ENCODE measurements at places on chromosomes 7 and 10.

GRCh38 chr7:2510130-2510776 is 9.3 kb upstream of the LFNG start:
- no peak for DNase-seq

DNA sequence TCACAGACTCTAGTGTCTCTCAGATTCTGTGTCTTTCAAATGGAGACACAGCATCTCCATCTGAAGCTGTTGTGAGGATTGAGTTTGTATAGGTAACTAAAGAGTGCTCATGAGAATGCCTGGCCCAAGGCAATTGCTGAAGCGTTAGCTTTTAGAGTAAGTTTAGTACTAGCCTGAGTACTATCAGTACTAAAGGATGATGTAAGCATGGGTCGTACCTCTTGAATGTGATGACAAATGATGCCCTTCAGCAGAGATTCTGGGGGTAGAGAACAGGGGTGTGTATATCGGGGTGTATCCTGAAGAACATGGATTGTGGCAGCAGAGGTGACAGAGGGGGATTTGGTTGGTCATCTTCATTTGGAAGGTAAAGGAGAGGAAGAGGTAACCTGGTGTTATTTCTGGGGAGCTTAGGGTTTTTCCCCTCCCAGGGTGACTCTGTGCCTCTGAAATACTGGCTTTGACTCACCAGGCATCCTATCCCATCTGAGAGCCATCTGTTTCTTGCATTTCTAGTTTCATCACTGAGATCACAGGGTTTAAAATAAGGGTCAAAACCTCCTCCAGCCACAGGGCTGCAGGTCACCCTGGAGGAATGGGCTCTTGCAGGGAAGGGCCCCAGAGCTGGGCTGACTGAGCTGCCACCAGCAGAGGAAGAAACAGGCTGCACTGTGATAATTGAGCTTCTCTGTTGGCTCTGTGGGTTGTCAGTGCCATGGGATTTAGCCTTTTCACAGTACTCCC is 756.0 kb downstream of the KCNMA1 start:
- DNase-seq: no peak

- peak; percentile 78 for DNase-seq
Measured at GRCh38 chr10:122461367-122461728, at the start of gene HTRA1. TSS of gene HTRA1 (plus strand) at chr10:122461553. CDS start at chr10:122461653, 100 bp downstream.

DNA sequence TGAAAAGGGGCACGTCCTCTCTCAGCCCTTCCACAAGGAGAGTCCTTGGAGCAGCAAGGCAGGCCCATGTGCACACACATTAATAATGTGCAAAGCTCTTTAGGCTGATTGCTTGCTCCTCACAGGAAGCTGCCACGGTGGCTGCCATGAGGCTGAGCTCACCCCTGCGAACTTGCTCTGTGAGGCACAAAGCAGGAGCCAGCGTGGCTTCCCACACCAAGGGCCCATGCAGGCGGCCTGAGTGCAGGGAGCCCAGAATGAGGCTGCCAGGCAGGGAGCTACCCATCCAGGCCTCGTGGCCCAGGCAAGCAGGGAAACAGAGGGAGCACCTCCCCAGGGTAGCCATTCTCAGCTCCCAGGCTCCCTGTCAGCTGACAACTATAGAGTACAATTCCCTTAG is 242.9 kb downstream of the GRID1 start:
- no peak for DNase-seq

DNA sequence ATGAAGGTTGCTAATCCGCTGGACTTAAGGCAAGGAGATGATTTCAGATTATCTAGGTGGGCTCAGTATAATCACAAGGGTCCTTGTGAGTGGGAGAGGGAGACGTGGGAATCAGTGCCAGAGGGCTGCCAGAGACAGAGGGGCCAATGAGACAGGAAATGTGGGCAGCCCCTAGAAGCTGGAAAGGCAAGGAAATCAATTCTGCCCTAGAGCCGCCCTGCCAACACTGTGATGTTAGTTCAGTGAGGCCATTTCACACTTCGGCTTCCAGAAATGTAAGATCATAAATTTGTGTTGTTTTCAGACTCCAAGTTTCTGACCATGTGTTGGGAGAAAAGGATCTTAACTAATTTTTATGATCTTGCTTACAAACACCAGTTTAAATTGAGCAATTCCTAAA is 3.6 kb upstream of the GPNMB start:
- no peak for DNase-seq

DNA sequence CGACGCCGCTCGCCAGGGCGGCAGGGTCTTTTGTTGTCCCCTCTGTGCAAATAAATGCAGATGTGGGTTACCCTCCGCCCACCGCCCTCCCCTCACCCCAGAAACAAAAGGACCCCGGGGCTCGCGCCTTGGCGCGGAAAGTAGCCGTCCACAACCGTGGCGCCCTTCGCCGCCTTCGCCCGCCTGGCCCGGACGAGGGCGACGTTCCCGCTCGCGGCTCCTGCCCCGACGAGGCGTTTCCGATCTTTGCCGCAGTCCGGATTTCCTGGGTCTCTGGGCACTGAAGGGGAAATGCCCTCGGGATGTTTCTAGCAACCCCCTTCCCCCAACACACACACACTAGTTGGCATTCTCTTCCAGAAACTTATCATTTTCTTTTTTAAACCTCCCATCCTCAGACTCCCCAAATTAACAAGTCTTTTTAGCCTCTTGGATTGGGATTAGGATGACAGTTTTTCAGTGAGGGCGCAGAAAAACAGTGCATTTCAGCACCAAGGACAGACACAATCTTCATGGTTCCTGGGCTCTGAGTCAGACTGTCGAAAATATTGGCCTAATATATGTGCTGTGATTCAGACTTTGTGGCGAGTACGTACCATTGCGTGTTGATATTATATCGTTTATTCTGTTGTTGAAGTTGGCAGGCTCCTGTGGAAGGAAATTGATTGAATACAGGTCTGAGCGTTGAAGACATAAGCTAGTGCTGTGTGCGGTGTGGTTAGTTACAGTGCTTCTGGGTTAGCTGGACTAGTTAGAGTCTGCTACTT is 771 bp downstream of the PHYHIPL start:
- peak; percentile 56 for DNase-seq

DNA sequence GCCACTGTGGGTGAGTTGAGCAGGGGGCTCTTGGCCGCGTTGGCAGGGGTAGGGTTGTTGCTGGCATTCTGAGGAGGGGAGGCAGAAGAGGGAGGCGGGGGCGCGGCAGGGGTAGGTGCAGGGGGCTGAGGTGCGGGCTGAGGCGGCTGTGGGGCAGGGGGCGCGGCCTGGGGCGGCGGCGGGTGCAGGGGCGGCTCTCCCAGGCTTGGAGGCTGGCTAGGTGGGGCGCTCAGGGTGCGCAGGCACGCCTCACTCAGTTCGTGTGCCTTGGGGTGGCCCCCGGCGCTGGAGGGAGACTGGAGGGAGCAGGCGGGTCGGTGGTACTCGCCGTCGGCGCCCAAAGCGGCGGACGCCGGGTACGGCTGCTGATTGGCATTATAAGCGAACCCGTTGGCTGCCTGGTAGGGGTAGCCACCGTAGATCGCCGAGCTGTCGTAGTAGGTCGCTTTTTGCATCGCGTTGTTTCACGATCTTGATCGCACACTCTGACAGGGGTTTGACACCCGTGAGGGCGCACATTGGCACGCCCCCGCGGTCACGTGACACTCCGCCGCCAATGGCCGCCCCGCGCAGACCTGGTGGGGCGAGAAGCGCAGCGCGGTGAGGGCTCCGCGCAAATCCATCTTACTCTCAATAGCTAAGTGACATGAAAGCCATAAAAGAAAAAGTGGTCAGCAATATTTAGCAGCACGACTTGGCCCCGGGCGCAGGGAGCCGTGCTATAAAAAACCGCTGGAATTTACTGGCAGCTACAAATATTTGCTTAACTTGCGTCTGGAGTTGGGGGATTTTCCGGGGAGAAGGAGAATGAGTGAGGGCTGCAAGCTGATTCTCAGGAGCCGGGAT is 7.9 kb upstream of the HOXA2 start:
- DNase-seq: peak; percentile 73

- DNase-seq: no peak
Measured at GRCh38 chr7:1604383-1604782, 34.6 kb upstream of the PSMG3 start.

GRCh38 chr7:104862719-104863118 is 151.3 kb upstream of the KMT2E start:
- DNase-seq: peak; percentile 44

DNA sequence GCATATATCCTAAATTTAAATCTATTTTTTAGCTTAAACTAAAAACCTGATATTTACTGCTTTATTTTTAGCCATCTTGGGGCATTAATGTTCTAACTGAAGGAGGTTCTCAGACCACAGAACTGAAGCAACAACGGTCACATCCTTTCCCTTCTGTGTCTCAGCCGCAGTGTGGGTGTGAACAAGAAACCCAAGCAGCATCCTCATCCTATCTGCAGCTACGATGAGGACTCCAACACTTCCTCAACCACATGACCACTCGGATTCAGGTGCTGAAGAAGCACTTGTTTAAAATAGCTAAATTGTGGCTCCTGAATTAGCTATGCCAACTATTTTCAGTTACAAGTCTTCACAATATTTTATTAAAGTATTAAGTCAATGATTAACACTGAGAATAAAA is 5.3 kb downstream of the ESYT2 start:
- DNase-seq: no peak

- no peak for DNase-seq
Measured at GRCh38 chr7:103967401-103967800, 22.1 kb downstream of the RELN start.

GRCh38 chr10:102868911-102869257 is 386 bp upstream of the AS3MT start:
- DNase-seq: no peak

DNA sequence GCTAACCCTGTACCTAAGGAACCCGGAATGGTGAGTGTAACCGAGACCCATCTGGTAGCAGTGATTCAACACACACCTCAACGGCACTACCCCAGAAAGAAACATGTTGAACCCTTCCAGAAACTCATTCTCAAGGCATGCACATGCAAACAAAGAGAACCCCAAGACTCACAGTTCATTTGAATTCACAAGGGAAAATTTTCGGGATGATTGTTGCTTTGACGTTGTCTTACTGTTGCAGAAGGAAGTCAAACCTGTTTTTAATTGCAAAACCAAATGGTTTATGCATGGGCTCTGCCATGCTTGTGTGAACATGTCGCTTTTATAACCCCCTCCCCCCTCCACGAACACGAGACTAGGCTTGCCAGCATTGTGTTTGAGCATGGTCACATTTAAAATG is 539.7 kb downstream of the GATA3 start:
- DNase-seq: no peak

- DNase-seq: no peak
Measured at GRCh38 chr7:104035351-104035750, 45.9 kb upstream of the RELN start.

DNA sequence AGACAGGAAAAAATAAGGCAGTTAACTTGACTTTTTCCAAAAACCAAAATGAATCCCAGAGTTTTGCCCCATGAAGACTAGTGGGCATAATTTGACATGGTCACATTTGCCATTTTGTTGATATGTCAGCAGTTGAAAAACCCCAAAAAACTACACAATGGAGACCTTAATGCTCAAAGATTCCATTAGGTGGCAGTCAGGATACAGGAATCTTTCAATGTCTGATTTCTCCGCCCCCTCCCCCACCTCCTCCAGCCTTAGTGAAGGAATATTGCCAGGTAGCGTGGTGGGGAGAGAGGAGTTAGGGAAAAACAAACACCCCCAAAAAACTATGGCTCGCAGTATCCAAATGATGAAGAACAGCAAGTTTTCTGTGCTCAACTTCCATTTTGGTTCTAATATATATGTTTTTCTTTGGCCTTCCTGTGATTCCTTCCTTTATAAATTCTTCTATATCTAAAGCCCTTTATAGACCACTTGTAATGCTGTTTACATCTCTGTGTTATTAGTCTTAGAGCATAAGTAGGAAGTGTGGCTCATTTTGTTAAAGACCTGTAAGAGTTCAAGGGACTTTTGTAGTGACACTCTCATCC is 6.7 kb upstream of the SMNDC1 start:
- peak; percentile 77 for DNase-seq

DNA sequence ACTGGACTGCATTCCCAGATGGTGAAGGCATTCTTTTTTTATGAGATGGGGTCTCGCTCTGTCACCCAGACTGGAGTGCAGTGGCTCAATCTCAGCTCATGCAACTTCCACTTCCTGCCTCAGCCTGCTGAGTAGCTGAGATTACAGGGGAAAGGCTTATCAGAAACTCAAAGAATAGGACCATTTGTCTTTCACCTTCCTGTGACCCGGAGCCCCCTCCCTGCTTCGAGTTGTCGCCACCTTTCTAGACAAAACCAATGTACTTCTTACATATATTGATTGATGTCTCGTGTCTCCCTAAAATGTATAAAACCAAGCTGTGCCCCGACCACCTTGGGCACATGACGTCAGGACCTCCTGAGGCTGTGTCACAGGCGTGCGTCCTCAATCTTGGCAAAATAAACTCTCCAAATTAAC is 1.8 kb upstream of the METTL27 start:
- DNase-seq: no peak

GRCh38 chr7:124575176-124575575 is 190.4 kb downstream of the GPR37 start:
- DNase-seq: no peak

All from MCF 10A (cell line).